ENCODE measurements at places on chromosomes 16 and 17. TPM values are rescaled to one million over a fixed set of nuclear protein-coding genes. Genes with fewer than 3 reads are reported as not detected.
A peak's percentile ranks its signal among the peaks of the same experiment; 100 is the strongest.

DNA sequence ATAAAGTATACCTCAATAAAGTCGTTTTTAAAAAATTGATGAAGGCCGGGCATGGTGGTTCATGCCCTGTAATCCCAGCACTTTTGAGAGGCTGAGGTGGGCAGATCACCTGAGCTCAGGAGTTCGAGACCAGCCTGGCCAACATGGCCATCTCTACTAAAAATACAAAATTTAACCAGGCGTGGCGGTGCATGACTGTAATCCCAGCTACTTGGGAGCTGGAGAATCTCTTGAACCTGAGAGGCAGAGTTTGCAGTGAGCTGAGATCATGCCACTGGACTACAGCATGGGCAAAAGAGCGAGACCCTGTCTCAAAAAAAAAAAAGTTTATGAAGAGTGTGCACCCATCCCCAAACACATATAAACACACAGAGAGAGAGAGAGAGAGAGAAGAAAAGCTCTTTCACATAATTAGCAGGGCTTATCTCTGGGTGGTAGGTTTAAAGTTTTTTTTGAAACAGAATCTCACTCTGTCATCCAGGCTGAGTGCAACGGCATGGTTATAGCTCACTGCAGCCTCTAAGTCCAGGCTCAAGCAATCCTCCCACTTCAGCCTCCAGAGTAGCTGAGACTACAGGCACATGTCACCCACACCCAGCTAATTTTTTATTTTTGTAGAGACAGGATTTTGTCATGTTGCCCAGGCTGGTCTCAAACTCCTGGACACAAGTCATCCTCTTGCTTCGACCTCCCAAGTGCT lies 3.0 kb downstream of the SREBF1 start:
- DNase-seq, result no peak

GRCh38 chr16:87690911-87691685 lies 74.7 kb downstream of the KLHDC4 start:
- DNase-seq, result no peak

Gene CASKIN1
- total RNA-seq, result 0.06 TPM

DNA sequence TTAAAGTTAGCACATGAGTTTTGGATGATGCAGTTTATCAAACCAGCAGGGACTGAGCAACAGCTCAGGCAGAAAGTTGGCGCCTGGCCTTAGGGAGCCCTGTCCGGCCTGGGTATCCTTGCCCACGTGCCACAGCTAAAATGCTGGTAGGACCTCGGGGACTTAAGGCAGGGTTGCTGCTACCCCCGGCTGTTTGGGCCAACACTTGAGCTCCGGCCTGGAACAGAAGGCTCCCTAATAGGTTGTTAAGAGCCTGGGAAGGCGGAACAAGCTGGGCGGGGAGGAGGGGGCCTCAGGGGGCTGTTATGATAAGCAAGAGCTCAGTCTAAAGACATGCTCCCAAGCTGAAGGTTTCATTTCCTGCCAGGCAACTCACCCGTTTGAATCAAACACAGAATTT lies 39.7 kb downstream of the CUEDC1 start:
- no peak for DNase-seq

Gene ANKFY1
- total RNA-seq, result 51.8 TPM

DNA sequence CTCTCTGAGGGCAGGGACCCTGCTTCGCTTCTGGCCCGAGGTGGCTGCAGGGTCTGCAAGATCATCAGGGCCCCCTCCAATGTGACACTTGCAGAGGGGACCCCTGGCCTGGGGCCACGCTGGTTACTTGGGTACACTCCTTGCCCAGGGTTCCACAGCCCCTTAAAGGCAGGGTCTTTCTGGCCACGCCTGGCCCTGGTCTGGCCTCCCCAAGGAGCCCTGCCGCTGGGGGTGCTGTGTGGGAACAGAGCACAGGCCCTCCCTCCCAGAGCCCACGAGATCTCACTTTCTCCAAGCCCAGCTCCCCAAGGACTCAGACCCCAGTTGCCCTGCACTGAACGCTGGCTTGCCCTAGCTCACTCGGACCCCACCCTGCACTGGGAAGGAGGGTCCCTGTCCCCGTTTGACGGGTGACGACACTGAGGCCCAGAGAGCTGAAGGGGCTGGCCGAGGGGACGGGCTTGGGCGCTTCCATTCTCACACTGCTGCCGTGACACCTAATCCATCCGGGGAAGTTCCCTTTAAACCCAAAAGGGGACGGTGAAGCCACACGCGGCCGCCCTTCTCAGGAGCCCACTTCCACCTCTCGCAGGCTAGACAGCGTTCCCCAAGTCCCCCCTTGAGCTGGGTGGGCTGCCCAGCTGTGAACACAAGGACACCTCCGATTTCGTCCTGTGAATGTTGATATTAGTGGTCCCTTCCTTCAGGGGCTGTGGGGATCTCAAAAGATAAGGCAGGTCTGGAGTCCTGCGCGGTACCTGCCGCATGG lies 26.9 kb upstream of the OSGIN1 start:
- no peak for DNase-seq

Gene GCGR
- 0.26 TPM for total RNA-seq

DNA sequence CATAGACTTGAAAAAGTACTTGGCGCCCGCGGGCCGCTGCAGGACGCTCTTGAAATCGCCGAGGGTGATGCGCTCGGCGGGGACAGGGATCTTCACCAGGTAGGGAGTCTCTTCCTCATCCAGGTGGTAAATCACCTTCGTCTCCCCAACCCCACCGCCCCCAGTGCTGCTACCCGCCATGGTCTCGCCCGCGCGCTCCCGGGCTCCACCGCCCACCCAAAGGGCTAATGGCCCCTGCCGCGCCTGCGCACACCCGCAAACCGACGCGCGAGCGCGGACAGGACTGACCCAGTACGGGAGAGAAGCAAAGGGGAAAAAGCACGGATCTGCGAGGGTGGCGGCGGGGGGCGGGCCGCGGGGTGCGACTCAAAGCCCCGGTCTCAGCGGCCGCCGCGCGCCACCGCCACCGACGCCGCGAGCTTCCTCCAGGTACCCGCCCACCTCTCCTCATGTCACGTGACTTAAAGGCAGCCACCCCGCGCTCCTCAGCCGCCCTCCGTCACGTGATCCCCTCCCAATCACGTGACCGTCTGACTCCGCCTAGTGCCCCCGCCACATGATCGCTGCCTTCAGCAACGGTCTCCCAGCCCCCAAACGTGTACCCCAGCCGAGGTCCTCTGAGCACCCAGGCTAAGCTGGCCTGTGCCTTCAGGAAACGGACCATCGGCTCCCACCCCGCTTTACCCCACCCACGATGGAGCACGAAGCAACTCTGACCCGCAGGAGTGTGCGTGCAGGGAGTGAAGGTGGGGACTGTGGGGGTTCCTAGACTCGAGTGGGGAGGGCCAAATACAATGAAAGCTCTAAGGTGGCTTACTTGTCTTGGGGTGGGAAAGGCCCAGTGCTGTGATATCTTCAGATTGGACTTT lies at the start of gene DVL2:
DVL2 (minus strand) TSS at position 435 of the 869 bp plus-strand sequence; CDS start at position 180, 255 bp downstream.
- DNase-seq, result peak; percentile 98

GRCh38 chr17:17959520-17960361 lies 12.5 kb downstream of the TOM1L2 start:
- DNase-seq, result no peak

DNA sequence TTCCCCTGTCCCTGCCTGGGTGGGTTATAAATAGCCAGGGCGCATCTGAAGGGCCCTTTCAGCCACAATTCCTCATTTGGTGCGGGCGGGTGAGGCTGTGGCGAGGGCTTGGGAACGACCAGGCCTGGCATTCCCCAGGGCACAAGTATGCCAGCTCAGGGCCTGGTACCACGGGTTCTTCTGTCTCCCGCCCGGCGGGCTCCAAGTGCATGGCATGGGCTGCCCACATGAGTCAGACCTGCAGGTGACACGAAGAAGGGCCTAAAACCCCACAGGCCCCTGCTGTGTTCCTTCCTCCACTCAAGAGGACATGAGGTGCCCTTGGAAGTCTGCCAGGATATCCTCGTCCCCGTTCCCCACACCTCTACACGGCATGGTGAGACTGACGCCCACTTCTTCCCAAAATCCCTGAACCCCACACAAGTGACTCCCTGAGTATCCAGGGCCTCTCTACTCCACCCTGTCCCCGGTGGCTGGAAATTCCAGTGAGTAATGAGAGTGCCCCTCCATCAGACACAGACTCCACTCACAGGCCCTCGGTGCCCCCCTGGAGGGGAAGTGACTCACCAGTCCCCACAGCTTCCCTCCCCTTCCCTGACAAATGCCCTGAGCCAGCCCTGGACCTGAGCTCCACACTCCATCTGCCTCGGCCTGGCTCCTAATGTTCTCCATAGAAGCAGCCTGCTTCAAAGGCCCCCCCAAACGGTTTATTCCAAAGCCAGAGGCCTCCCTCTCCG lies 68.8 kb downstream of the ABR start:
- DNase-seq, result peak; percentile 91

DNA sequence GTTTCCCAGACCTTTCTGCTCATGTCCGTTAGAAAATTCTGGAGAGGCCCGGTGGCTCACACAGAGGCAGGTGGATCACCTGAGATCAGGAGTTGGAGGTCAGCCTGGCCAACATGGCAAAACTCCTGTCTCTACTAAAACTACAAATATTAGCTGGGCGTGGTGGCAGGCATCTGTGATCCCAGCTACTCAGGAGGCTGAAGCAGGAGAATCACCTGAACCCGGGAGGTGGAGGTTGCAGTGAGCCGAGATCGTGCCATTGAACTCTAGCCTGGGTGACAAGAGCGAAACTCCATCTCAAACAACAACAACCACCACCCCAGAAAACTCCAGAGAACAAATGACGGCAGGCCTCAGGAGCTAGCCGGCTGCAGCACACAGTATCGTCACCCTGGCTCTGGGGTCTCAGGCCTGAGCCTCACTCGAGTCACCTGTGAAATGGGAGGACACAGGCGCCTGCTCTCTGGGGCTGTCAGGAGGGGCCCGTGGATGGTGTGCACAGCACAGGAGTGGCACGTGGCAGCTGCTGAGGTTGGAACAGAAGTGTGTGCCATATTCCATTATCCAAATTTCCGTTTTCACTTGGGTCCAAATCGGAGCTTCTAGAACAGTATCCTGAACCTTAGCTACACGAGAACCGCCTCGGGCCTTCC lies 3.3 kb upstream of the SLC38A8 start:
- no peak for DNase-seq

Gene MSI2
- 28.0 TPM for total RNA-seq

DNA sequence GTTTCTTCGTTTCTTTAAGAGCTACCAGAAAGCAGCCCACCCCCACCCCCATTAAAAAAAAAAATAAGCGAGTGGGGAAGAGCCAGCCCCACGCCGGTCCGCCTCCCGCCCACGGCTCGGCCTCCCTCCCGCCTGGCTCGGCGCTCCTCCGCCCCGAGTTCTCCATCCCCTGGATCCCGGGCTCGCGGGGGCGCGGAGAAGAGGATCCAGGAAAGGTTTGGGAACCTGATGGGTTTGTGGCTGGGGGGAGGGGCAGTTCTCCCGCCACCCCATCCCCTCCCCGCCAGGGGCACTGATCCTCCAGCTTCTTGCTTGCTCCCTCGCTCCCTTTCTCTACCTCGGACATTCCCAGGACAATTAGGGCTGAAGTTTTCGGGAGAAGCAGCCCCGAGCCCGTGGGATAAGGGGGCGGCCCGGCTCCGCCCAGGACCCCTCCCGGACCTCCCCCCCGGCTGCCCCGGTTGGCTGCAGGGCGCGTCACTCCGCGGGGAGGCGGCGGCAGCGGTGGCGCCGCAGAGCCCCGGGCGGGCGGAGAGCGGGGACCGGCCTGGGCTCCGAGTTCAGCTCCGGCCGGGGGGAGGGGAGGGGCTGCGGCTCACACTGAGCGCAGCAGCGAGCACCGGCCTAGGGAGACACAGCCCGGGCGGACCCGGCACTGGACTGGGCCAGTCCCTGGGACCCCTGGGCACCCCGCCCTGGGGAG lies 1.0 kb upstream of the SALL1 start:
- DNase-seq, result no peak

DNA sequence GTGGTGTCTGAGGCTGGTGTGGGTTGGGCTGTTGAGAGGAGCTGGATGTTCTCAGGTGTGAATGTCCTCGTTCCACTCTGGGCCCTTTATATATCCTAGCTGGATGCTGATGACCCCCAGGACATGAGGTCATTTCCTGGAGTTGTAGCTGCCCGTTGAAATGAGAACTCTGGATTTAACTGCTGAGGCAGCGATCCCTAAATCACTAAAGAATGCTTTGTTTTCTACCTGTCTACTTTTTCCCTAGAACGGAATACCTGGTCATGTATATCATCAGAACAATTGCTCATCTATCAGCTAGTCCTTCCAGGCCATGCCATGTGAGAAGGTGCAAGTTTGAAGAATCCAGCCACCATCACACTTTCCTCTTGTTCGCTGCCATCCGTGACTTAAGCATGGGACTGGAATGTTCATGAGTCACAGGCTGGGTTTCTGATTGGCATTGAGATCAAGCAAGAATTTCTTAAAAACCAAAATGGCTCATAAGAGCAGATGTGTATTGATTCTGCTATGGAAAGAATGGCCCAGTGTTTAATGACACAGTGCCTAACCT lies at the start of gene KRTAP2-3:
KRTAP2-3 (minus strand) TSS at position 63 of the 553 bp plus-strand sequence. CDS start 64 bp downstream, outside the sequence.
- no peak for DNase-seq

Gene NOD2
- total RNA-seq, result 4.5 TPM

- DNase-seq, result no peak
Observed at GRCh38 chr17:7413346-7413985, 5.8 kb downstream of the NLGN2 start.

DNA sequence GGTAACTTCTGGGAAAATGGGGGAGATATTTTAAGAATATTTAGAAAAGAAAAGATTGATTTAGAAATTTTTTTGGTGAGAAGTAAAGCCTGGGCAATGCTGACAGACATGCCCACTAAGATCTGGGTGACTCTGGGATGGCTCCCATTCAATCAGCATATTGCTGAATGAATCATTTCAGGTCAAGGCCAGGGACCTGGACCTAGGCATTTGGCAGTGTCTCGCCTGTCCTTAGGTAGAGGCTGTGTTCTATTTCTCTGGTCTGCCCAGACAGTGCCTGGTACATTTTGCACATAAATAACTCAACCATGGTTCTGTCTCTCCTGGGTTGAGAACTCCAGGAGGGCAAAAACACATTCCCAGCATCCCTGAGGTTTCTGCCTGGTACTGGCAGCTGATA lies 39.9 kb downstream of the SMPD3 start:
- DNase-seq, result no peak

Gene EFNB3
- total RNA-seq, result 0.58 TPM

DNA sequence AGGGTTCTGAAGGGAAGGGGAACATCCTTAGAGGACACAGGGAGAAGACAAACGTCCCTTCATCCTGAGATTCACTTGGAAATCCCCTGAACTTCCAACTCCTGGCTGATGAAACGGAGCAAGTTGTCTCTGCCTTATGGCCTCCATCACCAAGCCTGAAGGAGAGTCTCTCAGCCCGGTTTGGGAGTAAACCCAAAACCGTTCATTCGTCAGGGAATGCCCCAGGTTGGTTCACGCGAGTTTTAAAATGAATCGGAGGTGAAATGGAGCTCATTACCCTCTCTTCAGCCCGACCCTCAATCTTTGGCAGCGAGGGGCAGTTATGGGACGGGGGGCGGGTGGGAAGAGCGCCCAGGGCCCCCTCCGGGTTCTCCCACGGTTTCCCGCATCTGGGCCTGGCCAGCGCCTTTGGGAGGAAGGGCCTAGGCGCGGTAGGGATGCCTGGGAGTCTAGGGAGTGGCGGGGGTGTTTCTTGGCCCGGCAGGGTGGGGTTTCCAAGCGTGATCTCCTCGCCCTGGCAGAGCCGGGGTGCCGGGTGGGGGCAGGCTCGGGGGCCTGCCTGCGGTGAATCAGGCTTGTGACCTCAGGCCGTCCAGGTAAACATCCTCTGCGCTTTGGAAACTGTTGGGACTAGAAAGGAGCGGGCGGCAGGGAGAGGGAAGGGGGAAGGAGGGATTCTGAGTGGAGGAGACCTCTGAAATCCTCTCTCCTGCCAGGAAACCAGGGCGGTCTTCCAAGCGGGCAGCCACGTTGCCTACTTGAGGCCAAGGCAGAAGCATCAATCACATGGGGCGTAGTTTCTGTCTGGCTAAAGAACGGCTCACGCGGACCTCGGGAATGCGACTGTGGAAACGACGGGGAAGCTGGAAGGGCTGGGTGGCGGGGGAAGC lies 24.1 kb upstream of the HOXB13 start:
- DNase-seq, result no peak

Gene RNF227
- total RNA-seq, result 0.80 TPM

GRCh38 chr17:19012171-19013080 lies 7.9 kb upstream of the FAM83G start:
- DNase-seq, result no peak

All from mesenteric fat pad (tissue), 1 donor.